HT1080 (cell line): ENCODE measurements at places on chromosomes 6 and 20.

DNA sequence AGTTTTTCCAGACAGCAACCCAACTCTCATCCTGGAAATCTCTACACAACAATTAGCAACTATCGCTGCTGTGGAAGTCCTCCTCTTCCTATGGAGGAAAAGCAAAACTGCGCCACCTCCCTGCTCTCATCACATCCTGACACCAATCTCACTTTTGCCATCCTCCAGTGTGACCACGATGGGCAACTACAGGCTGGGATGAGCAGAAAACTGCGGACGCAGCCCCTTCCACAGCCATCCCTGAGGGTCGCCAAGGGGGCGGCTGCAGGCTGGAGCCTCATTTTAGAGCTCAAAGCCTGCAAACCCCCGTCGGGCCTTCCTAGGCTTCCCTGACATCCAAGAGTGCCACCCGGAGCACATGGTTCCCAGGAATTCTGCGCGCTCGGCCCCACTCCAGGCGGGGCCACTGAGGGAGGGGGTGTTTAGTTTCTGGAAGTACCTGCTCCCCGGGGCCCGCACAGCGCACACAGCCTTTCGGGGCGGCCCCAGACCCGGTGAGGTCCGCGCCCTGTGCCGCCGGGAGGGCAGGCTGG lies 1.2 kb downstream of the TCFL5 start:
- DNase-seq: peak; percentile 58

DNA sequence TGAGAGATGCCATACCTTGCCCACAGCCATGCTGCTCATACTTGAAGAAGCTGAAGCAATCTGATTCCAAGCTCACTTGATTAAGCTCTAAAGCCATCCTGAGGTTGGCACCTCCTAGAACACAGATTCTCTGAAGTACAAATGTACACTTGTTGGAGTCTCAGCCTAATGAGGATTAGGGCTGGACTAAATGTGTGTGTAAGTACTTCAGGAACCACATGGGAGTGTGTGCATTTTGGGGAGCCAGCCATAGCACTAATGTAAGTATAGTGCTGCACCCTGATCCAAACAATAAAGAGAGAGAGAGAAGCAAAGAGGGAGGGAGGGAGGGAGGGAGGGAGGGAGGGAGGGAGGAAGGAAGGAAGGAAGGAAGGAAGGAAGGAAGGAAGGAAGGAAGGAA lies 458.6 kb downstream of the MAFB start:
- no peak for DNase-seq

GRCh38 chr6:158674342-158675131 lies 24.7 kb downstream of the SYTL3 start:
- no peak for DNase-seq

GRCh38 chr6:16711546-16712254 lies 49.6 kb downstream of the ATXN1 start:
- DNase-seq: peak; percentile 92

GRCh38 chr6:147135211-147135681 lies 69.0 kb upstream of the STXBP5 start:
- DNase-seq: peak; percentile 88

DNA sequence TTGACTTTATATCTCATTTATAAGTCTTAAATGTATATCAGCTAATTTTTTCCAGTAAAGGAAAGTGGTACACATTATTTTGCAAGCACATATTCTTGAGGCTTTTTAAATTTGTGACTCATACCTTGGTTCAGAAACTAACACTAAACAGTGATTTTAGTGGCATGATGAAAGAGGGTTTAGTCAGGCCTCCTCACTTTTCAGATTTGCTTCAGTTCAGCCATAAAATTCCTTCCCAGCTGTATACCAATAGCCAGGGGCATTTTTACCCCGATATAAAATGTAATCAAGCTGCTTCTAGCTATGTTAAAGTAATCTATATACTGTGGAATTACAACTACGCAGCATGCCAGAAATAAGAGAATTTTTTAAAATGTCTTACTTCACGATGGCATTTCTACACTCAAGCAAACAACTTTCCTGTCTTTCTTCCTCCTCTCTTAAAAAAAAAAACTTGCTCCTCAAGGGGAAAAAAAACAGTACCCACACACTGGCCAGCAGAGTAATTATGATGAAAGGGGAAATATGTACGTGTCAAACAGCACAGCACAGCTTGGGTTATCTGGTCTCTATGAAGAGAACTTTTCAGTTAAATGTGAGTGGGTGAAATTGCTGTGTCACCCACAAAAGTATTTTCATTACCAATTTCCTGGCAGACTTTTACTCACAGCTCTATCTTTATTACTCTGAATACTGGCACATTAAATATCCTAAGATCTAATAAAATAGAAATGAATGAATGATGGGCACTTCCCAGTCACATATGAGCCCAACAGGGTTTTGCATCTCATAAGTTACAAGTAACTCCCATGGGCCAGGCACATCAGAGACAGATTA lies 244.8 kb upstream of the TENT5A start:
- DNase-seq: peak; percentile 71

GRCh38 chr20:37521061-37521771 lies at the start of gene NNAT:
Gene NNAT, plus strand, starts transcription at chr20:37521250. Its CDS starts 82 bp downstream, at chr20:37521332.
- no peak for DNase-seq

GRCh38 chr6:22237526-22237925 lies 59.3 kb downstream of the PRL start:
- DNase-seq: no peak

DNA sequence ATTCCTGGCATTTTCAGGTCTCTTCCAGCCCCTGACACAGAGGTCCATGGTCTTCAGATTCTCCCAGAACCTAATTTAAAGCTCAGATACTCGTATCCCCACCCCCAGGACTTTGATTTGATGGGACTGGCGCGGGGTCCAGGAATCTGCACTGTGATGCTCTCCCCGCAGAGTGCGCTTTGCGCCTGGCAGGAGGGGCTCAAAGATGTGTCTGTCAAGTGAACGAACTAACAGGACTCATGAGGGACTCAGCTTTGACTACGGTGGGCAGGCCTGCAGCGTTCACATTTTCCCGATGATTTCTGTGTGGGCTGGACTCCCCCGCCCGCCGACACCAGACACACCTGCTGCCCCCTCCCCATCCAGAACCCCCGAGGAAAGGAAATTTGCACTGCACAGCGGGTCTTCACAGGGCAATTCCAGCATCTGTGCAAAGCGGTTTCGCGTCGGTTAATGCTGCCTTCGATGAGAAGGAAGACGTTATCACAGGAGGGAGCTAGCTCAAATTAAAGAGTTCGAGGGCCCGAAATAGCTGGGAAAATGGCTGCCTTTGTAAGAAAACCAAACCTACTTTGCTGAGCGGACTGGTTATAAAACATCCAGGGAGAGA lies 90.2 kb downstream of the ZDHHC14 start:
- DNase-seq: no peak

- no peak for DNase-seq
Measured at GRCh38 chr6:1963596-1963995, 281.8 kb downstream of the GMDS start.

DNA sequence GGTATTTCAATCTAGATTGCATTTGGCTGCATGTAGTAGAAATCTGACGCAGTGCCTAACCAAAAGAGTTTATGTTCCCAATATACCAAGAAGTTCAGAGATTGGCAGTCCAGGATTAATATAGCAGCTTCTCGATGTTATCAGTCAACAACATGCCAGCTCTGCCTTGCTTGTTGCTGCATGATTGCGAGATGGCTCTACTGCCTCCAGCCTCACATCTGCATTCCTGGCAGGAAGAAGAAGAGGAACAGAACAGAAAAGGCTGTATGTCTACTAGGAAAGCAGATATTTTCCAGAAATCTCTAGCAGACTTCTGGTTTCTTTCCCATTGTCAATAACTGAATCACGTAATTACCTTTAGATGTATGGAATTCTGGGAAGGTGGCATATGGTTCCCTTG lies 60.8 kb downstream of the SLC35D3 start:
- no peak for DNase-seq

DNA sequence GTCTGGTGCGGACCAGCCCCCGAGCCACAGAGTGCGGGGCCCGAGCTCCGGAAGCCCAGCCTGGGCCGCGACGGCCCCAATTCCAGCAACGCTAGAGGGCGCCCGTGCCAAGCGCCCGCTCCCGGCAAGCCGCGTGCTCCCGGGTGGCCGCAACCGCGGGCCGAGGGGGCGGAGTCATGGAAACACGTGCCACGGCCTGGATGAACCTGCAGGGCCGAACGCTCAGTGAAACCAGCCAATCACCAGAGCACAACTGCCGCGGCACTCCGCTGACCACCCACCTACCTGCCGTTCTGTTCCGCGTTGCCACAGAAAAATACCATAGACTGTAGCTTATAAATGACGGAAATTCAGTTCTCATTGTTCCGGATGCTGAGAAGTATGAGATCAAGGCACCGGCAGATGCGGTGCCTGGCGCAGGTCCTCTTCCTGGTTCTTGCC lies 85.7 kb upstream of the FOXC1 start:
- no peak for DNase-seq

DNA sequence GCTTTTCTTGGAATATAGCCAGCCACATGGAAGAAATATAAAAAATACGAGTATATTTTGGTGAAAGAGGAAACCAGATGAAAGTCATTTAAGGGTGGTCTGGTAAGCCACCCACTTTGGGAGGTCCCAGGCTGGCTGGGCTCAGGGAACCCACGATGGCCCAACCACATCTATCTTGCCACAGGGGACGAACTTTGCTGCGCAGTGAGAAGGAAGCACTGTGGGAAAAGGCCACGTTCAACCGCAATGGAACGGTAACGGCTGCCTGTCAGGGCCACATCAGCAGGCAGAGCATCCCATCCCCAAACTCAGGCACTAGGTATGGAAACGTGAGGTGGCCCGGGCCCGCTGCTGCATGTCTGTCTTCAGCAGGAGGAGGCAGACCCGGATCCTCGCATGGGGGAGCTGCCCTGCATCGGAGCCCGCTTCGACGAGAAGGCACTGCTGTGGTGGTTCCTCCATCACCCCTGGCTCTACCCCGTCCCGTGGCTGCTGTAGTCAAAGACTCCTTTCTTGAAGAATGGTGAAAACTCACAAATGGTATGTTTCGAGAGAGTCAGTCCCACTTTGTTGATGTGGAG lies 300.4 kb downstream of the KIF16B start:
- no peak for DNase-seq

DNA sequence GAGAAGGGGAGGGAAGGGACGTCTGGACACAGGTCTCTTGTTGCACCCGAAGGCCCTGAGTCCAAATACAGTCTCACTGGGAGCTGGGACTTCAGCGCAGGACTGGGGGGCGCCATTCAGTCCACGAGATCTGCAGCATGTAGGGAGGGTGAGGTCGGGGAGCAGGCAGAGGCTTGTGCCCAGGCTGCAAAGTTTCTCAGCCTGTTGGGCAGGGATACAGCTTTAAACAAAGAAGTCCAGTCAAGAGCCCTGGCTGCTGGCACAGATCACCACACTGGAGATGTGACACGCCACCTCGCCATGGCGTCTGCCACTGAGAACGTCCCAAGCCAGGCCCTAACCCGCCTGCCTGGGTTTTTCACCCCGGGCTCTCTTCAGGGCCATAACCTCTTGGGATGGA lies 256.6 kb downstream of the DLL1 start:
- no peak for DNase-seq

DNA sequence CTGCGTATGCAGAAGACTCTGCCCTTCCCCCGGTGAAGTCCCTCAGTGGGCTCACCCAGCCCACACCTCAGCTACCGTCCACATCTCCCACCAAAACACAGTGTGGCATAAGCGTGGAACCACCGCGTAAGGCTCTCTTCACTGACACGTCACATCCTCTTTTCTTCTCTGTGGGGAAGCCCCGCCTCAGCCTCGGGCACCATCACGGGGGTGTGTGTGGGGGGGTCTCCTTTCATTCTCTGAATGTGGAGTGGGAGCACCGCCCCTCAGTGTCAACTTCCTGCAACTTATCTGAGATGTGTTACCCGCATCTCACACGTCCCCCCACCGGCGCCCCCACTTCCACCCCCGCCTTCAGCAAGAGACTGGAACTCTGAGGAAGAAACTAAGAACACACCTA lies 388.4 kb upstream of the JARID2 start:
- no peak for DNase-seq

DNA sequence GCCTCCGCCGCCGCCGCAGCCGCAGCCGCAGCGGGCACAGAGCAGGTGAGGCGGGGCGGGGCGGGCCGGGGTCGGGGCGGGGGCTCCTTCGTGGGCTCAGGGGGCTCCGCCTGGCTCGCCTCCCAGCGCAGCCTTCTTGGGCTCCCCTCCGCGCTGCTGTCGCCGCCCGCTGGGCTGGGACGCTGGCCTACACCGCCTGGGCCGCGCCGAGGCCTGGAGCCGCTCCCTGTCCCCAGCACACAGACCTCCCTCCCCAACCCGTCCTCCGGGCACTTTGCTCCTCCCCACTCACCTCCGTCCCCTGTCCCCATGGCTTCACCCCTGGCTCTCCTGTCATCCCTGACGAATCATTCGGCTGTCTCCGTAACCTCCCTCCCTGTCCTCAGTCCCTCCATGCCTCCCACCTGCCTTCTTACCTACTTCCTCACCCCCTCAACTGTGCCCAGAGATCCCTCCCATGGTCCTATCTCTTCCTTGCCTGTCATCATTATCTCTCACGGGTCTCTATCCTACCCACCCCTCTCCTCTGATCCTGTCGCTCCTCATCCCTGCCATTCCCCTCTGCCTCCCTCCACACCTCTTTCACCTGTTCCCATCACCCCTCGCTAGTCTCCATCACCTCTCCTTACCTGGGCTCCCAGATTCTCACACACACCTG lies 512 bp downstream of the TTBK1 start:
- DNase-seq: no peak

GRCh38 chr6:52724042-52724405 lies 39.3 kb downstream of the GSTA2 start:
- peak; percentile 74 for DNase-seq

DNA sequence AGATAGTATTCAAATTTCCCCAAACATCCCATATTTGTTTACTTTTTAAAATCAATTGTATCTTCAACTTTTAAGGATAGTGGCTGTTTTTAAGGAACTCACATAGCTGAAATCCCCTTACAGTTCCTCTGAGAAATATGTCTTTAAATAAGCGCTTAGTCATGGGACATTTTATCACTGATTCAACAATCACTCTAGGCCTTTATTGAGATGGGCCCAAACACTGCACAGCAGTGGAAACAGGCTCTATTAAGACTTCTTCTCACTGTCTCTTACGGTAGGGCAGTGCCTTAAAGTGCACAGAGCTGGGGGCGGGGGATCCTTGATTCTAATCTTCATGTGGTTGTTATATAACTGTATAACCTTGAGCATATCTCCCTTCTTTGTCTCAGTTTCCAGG lies 59.8 kb upstream of the RREB1 start:
- DNase-seq: no peak

DNA sequence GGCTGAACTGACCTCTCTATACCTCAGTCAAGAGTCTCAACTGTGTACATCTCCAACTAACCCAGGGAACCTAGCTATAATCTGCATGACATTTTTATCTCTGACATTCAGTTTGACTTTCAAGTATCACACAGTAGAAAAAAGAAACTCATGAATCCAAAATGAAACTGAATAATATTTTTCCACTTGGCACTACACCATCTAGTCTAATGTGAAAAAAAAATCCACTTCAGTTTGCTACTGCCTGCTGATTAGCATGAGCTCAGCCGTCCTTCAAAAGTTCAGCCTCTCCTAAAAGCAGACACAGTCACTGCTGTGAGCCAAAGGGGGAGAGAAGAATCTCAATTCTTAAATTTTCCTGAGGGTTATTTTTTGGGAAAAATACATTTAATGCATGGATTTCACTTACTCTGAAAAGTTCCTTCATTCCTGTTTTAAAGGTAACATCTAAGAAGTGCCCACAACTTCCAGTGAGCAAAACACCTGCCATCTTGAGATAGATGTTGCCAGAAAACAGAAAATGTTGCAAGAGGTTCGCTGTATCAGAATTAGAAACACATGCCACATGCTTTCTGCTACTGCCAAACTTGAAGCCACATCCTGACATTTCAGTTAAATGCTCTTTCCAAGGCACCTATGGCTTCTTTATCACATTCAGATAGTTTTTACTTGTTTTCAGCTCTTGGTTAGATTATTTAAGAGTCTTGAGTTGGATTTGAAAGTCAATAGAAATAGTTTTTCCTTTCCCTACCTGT lies 95.4 kb downstream of the MKKS start:
- DNase-seq: no peak
